Stimulated activated CD4-positive, alpha-beta T cell treated with anti-CD3 and anti-CD28 coated beads, Interleukin-15, amount 100 ng/mL, for 1 hour (primary cell): ENCODE measurements at places on chromosomes 3 and 15.

DNA sequence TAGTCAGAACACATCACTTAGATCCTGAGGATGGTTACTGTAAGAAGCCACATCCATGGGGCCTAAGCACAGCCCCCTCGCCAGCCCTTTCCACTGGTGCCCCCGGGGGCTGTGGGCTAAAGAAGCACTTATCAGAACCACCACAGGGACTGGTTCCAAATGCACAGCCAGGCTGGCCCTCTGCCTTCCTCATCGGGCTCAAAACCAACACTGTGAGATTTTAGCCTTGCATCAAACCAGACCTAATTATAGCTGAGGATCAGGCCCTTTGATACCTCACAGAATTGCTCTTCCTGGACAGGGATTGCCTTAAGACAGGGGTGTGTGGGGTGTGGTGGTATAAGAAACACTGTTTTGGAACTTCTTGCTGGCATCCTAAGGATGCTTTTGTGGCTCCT lies 23.7 kb downstream of the SRPRB start:
- DNase-seq = no peak

DNA sequence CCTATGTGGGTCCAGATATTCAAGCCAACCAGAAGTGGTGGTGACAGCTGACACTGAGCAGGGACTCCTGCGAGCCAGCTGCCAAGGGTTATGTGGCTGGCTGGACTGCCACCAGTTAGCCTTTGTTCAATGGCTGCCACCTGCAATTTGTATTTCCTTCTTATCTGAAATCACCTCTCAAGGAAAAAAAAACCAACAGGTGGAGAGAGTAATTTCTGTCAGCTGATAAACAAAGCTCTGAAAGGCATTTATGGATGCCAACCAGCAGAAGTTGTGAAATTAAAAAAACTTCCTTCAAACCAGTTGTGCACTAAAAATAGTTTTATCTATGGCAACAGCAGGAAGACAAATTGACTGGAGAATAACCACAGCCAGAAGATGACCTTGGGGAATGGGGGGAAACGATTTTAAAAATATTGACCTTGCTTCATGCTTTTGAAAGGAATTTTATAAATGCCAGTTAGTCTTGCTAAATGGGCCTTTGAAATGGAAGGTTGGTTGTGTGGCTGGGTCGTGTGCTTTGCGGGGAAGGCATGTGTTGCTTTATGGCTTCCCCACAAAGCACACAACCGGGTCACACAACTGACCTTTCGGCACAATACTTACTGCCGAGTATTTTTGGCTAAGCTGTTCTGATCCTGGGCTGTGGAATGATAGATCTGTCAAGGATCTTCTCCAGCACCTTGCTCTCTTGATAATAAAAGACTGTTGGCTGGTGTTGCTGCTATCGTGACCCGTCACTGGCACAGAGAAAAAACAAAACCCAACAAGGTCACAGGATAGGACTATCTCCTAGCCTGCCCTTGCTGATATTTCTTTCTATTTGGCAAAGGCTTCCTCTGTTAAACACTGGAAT lies 3.5 kb downstream of the MYZAP start:
- no peak for DNase-seq

DNA sequence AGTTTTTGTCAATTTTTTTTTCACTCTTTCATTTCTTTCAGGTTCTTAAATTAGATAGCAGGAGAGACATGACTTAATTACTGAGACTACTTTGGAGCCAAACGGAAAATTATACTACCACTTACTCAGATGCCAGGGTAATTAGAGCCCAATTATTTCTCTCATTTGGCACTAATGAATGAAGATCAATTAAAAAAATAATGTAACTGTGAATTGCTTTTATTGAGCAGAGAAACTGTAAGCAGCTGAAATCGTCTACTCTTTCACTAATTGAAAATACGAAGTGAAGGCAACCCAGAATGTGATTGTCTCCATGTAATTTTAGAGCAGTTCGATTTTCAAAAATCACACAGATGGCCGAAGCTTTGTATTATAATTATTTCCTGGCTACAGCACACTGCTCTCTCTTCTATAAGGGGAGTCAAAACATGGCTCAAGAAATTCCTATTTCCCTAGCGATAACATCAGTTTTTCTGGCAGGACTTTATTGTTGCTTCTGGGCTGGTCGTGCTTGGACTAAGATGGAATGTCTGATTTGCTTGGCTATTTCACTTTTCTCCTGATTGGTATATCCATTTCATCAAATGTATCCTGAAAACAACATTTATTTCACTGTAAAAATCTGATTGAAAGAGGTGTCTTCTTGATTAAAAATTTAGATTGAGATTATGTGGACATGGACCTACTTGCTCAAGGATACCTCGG lies 55.8 kb upstream of the PDZRN3 start:
- DNase-seq = no peak

DNA sequence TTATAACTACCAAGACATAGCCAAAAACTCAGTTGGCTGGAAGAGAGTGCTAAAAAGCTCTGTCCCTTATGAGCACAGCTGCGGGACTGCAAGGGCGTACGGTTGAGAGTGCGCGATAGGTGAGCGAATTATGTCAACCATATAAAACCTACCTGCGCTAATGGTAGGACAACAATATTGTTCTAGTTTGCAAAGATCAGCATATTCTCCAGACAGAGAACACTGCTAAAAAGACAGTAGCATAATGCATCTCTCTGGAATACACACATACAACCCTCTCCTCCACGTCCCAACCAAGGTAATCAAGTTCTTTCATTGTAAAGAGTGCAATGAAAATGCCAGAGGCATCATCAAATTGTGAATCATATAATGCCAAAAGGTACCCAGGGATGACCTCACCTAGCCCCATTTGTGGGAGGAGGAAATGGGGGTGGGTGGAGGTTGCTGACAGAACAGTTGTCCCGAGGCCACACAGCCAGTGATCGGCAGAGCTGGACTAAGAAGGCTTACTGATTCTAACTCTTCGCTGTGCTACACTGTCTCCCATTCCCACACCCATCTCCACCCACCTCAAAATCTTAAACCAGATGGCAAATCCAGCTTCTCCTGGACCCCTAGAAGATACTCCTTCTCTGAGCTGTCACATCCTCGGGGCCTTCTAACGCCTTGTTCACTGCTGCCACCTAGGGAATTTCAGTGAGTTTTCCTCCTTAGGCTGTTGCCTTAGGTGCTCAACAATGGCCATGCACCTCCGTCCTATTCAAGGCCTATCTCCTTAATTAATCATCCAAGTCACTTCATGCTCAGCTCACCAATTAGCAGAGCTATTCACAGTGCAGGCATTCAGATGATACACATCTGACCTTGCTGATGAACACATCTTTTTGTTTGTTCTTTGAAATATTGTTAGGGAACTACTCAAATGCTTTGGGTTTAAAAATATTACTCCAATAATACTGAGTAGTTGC lies 60.7 kb downstream of the RPL22L1 start:
- DNase-seq = no peak

DNA sequence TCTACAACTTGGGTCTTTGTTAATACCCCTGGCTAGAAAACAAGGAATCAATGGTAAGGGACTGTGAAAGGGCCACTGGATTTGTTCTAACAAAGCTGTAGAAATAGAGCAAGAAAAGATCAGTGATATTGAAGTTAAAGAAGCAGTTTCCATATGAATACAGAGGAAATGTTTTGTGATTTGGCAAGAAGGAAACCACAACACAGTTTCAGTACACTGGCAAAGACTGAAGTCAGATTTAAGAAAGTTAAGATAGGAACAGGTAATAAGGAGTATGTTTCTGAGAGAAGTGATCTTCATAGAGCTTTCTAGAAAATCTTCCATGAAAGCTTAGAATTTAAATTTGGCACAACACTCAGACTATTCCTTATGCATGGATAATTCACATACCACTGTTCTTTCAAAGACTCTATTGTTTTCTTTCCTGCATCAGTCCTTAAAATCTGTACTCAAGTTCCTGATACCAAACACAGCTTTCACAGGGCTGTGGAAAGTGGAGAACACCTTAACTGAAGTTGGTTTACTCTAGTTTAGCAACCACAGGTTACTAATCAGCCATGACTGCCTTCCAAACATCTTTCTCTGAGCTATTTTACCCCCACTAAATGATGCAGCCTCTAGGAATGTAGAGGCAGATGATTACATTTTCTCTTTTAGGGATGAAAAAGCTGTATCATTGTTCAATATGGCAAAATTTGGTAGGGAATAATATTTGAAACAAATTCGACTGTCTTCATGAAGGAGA lies 32.4 kb upstream of the ALCAM start:
- no peak for DNase-seq

GRCh38 chr3:188947401-188948280 lies 224.1 kb upstream of the TPRG1 start:
- no peak for DNase-seq

DNA sequence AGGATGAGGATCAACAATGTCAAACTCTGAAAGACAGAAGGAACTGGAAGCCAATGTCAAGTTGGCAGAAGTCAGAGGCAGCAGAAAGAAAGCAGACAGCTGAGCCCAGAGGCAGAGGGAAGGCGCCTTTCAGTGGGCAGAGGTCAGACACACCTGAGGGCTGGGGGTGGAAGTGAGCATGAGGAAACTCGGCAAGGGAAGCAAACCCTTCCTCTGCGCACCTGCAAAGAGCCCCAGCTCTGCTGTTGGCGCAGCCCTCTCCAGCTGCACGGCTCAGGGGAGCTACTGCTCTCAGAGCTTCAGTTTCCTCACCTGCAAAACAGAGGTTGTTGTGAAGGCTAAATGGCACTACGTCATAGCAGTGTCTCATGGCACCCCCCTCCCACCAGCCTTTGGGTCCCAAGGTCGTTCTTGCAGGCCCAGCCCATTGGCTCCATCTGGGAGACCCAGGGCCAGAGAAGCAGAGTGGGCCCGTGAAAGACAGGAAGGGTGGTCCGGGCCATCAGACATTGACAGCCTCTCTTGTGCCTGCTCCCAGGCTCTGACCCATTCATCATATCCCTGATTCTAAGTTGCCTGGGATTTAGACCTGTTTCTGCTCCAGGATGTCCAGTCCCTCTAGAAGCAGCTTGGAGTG lies 53.3 kb upstream of the SLC6A11 start:
- DNase-seq = no peak

GRCh38 chr15:45129651-45130129 lies at the start of the genes DUOX1 and DUOXA1:
Gene DUOX1 (plus strand): TSS chr15:45129994. CDS start chr15:45131967, 1,973 bp downstream.
Gene DUOXA1 (minus strand): TSS chr15:45129879. CDS start chr15:45123014, 6,865 bp downstream.
- no peak for DNase-seq

- DNase-seq = no peak
Measured at GRCh38 chr15:90581771-90582352, 52.1 kb downstream of the CRTC3 start.

GRCh38 chr3:10935028-10935427 lies 57.5 kb upstream of the SLC6A1 start:
- no peak for DNase-seq

GRCh38 chr3:10303105-10303504 lies 10.4 kb upstream of the GHRL start:
- DNase-seq = no peak
